ENCODE measurements at places on chromosomes 5 and 9.
A peak's percentile ranks its signal among the peaks of the same experiment; 100 is the strongest.

- DNase-seq = no peak
These were observed 631 bp upstream of the RCL1 start for GRCh38 chr9:4792054-4792571.

- no peak for DNase-seq
These were observed 4.4 kb downstream of the SPRY4 start for GRCh38 chr5:142320430-142320738.

GRCh38 chr5:51384281-51384840 is 1.1 kb downstream of the ISL1 start:
- no peak for DNase-seq

DNA sequence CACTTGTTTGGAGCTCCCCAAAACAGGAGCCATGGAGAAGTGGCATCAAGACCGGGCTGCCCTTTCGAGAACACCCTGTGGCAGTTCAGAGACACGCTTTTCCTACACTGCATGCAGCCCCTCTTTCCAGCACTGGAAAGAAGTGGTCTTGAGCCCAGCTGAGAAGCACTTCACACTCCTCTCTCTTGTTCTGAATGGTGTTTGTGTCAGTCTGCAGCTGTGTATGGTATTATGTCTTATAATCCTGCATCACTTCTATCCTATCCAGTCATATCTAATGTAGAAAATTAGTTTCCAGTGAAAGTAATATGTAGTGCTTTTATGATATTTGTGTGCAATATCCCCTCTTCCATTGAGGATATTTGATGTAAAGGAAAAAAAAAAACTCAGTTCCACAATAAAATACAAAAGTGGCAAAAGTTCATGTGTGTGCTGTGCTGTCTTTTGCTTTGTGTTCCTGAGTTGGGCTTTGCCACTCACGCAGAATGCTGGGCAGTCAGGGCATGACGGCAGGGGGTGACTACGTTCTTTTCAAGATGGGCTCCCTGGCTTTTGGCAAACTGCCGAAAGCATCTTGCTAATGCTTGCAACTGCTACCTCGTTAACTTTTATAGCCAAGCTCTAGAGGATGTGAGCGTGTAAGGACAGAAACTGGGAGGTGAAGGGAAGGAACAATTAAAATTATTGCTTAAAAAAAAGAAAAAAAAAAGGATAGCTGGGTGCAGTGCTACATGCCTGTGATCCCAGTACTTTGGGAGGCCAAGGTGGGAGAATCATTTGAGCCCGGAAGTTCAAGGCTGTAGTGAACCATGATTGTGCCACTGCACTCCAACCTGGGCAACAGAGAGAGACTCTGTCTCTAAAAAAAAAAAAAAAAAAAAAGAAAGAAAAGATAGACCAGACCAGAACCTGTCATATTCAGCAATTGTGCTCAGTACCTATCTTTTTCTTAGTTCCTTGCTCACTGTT is 102.2 kb downstream of the MAP1B start:
- DNase-seq = peak; percentile 31

- peak; percentile 55 for DNase-seq
These were observed at the start of gene HCN1 for GRCh38 chr5:45696206-45696836. HCN1 (minus strand) TSS chr5:45696380.

DNA sequence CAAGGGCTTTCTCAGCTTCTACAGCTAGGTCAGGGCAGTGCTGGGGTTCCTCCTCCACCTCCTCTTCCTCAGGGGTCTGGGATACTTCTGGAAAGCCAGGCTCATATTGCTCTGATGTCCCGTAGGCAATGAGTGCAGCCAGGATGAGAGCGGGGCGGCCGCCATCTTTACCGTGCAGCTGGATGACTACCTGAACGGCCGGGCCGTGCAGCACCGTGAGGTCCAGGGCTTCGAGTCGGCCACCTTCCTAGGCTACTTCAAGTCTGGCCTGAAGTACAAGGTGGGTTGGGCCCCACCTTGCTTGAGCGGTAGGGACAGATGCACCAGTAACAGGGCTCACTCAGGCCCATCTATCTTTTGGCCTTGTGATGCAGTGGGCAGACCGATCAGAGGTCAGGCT is 34.8 kb downstream of the GSN start:
- no peak for DNase-seq

DNA sequence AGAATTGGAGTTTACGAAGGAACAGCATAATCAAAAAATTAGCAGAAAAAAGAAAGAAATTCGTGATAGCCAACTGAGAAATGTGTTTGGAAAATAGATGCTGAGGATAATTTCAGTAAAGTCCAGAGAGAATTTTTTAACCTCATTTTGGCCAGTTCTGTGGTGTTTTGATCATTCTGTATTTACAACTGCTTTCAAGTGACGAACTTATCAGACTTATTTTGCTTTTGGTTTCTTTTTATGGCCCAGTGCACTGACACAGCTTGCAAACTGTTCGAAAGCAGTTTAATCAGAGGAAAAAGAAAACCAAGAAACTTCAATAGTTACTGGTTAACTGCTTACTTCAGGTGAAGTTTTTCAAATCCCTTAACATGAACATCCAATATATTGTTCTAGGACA is 1.9 kb downstream of the SDHA start:
- DNase-seq = no peak

DNA sequence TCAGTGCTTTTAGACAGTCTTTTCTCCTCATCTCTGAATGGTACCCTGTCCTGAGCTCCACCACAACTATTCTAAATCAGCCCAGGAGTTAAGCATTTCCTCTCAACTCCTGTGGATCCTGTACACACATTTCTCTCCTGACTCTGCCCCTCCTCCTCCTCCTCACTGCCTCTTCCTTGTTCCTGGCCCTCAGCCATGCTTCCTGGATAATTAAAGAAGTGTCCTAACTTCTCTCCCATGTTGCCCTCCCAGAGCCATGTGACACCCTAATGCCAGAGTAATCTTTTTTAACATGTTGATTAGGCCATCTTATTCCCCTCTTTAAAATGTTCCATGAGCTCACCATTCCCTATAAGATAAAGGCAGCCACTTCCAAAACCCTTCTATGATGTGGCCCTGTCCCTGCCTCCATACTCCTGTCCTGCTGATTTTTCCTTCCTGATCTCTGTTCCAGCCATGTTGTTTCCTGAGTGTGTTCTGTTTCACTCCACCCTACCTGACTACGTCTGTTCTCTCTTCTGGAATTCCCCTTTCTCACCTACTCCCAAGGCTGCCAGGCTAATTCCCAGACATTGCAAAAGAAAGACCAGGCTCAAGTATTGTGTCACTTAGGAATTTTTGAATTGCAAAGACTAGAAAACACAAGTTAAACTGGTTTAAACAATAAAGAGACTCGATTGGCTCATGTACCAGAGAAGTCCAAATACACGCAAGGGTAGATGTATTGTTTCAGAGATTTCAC is 295.2 kb downstream of the MAST4 start:
- peak; percentile 13 for DNase-seq

DNA sequence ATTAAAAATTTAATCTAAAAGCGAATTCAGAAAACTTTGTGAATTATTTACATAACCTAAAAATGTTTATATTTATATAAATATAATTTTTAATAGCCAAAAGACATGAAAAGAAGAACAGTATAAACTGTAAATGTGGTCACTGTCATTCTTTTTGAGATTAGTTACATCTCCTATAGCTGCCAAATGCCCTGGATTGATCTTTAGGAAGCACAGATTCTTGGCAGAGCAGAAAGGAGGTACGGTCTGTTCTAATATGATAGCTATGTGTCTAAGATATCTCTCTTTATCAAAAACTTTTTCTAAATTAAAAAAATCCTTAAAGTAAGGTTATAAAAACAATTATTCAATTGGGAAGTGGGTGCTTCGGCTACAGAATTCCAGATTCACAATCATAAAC is 151.0 kb downstream of the LPAR1 start:
- no peak for DNase-seq

DNA sequence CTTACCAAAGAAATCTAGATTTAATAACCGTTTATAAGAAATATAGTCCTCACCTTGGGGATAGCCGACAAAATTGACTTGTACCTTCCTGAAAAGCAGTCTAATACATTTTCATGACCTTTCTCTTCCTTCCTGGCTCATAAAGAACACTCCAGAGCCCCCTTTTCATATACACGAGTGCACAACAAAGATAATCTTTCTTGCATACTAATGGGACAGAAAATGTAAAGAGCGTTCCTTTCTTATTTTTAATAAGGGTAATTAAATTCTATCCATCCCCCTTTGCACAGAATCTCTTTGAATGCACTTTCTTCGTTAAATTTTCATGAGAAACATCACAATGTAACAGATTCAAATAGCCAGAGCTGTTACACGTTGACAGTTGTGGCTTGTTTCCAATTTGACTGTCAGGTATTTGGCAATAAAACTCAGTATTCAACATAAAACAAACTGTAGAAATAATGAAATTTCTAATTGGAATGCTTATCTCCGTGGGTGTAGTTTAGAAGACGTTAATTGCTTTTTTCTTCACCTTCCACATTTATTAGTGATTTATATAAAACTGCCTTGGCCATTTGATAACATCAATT is 732.3 kb upstream of the DMAC1 start:
- no peak for DNase-seq

DNA sequence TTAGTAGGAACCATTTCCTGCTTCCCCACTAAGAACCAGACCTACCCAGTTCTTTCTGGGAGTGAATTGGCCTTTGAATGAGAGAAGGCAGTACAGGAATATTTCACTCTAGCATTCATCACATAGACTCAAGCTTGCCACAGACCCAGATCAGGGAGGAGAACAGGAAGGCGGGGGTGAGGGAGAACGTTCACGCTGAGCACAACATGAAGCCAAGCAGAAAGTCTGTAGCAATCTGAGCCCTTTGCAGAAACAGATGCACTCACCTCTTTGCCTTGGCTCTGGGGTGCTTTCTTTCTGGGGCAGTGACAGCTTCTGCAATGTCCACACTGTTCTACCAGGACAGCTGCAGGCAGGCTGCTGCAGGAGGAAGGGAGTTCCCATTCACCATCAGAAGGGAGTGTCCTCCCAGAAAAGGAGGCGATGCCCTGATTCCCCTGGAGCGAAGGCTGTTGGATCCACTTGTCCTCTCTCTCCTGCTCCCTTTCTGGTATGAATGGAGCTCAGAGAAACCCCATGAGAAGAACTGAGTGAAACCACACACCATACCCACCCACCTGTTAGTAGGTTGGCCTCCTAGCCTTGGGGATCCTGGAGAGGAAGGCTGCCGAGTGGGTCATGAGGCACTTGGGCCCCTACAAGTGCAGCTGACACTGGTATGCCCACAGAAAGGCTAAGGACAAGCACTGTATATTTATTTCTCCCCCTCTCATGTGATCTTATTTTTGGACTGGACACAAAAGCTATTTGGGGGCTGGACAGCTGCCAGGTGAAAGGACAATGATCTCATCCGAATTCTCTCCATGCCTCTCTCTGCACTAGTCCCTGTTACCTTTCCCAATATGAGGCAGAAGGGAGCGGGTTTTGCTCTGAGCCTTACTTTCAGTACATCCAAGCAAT is 11.7 kb upstream of the FGF1 start:
- DNase-seq = peak; percentile 31

GRCh38 chr5:159511570-159511969 is 181.3 kb upstream of the IL12B start:
- no peak for DNase-seq

DNA sequence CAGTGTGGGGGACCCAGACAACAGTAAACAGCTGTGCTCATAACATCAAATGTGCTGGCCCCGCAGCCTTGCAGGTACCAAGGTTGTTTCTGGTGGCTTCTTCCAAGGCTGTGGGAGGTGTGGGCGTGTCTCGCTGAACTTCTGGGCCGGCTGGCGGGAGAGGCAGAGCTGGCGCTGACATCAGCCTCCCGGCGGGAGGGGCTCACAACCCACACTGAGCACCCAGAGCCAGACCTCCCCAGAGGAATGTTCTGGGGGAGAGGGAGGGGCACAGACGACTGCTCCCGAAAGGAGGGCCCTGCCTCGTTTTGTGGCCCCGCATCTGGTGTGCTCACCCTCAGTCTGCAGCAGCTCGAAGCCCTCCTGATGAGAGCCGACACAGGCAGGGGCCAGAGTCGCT is 6.9 kb upstream of the SLC12A7 start:
- DNase-seq = no peak

- DNase-seq = no peak
These were observed 87.8 kb upstream of the SLC27A6 start for GRCh38 chr5:128877476-128877875.
